ENCODE measurements at places on chromosomes 3 and 15. TPM values are rescaled to one million over a fixed set of nuclear protein-coding genes. Genes with fewer than 3 reads are reported as not detected.

Gene CSTA
- polyA plus RNA-seq: 4.9 TPM

Gene ZBED2
- not detected for polyA plus RNA-seq

Gene EHD4
- 4.2 TPM for polyA plus RNA-seq

Gene DAPK2
- 0.63 TPM for polyA plus RNA-seq

Gene STAB1
- polyA plus RNA-seq: 0.59 TPM

Gene WDR93
- polyA plus RNA-seq: 0.08 TPM

Gene ZBBX
- polyA plus RNA-seq: not detected

Gene GOLGA8J
- polyA plus RNA-seq: not detected

Gene LRTM1
- not detected for polyA plus RNA-seq

Gene IRAK2
- 23.3 TPM for polyA plus RNA-seq

Gene VILL
- 5.3 TPM for polyA plus RNA-seq

Gene C3orf22
- polyA plus RNA-seq: not detected

Gene FHIT
- polyA plus RNA-seq: 4.9 TPM

Gene SELENOK
- polyA plus RNA-seq: 64.6 TPM

Gene MYLK
- 6.6 TPM for polyA plus RNA-seq

Gene HES1
- polyA plus RNA-seq: 16.6 TPM

Gene TOMM70
- polyA plus RNA-seq: 20.7 TPM

Gene IL5RA
- polyA plus RNA-seq: not detected

Gene SEMA7A
- 11.3 TPM for polyA plus RNA-seq

Gene GPR156
- 0.03 TPM for polyA plus RNA-seq
